Stimulated activated CD8-positive, alpha-beta memory T cell treated with anti-CD3 and anti-CD28 coated beads, Interleukin-2, amount 100 ng/mL, for 1 hour (primary cell): ENCODE measurements at places on chromosomes 7 and 10.

GRCh38 chr10:9508606-9509005 is 1454.1 kb downstream of the GATA3 start:
- DNase-seq: no peak

- no peak for DNase-seq
Measured at GRCh38 chr10:21764466-21765189, 230.6 kb downstream of the MLLT10 start.

GRCh38 chr7:30065746-30066145 is 37.5 kb downstream of the PLEKHA8 start:
- no peak for DNase-seq

DNA sequence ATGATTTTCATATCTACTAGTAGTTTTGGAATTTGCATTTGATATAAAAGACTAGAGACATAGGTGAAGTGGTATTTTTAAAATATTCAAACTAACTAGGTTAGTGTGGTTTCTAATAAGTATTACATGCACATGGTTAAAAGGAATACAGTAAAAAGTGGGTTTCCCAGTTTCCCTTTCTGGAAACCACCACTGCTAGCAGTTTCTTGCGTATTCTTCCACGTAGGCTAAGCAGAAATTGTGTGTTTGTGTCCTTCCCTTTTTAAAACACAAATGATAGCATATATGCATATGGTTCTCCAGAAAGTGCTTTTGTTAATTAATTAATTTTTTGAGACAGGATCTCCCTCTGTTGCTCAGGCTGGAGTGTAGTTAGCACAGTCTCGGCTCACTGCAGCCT is 15.4 kb downstream of the NRF1 start:
- DNase-seq: no peak

- no peak for DNase-seq
Measured at GRCh38 chr10:131083915-131084790, 227.4 kb downstream of the TCERG1L start.
